ENCODE measurements at places on chromosomes 1 and 21.
A peak's percentile ranks its signal among the peaks of the same experiment; 100 is the strongest.

- DNase-seq: no peak
Observed at GRCh38 chr1:41456847-41457540, 27.5 kb downstream of the EDN2 start.

DNA sequence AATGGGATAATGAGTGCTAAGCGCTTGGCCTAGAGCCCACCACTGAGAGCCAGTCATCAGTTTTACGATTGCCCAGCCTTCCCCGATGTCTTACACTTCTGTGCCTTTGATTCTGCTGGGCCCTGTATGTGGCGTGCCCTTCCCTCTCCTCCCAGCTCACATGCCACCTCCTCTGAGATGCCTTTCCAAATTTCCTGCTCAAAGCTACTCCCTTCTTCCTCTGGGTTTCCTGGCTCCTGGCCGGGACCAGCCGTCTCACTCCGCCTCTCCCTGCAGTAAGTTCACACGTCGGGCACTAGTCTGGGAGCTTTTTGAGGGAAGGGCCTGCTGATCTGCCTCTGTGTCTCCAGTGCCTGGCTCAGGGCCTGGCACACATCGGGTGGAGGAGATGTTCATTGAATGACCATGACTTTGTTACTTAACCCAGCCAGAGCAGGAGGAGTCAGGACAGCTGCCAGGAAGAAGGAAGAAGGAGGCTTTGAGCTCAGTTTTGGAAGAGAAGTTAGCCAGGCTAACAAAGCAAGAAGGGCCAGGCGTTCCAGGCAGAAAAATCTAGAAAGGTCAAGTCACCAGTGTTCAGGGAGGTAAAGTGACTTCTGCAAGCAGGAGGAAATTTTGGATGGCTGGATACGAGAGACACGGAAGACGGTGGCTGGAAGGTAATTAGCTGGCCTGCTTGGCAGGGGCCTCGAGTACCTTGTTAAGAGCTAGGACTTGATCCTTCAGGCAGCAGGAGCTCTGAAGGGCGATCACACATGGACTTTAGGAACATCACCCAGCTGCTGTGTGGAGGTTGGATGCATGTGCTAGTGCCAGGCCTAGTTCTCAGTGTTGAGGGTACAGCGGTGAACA lies 63.6 kb downstream of the EPHB2 start:
- DNase-seq: no peak

DNA sequence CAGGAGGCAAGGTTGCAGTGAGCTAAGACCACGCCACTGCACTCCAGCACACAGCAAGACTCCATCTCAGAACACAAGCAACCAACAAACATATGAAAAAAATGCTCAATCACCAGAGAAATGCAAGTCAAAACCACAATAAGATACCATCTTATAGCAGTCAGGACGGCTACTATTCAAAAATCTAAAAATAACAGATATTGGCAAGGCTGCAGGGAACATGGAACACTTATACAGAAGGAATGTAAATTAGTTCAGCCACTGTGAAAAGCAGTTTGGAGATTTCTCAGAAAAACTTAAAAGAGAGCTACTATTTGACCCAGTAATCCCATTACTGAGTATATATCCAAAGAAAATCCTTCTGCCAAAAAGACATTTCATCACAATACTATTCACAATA lies 27.6 kb upstream of the POGK start:
- DNase-seq: no peak

DNA sequence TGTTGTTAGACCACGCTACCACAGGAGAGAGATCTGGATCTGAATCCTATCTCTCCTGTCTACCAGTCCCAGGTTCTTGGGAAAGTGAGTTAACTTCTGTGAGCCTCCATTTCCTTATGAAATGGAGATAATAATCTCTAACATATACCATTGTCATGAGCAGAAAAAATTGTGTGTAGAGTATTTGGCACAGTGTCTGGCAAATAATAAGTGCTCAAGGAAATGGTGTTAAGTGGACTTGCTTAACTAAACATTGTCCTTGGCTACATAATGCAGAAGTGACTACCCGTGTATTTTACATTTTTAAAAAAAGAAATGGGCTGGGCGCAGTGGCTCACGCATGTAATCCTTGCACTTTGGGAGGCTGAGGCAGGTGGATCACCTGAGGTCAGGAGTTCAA lies 217.4 kb downstream of the KCNH1 start:
- DNase-seq: no peak

GRCh38 chr1:62964141-62964540 lies 180.2 kb downstream of the ATG4C start:
- DNase-seq: no peak

GRCh38 chr1:114024049-114024448 lies 44.8 kb downstream of the OLFML3 start:
- no peak for DNase-seq

DNA sequence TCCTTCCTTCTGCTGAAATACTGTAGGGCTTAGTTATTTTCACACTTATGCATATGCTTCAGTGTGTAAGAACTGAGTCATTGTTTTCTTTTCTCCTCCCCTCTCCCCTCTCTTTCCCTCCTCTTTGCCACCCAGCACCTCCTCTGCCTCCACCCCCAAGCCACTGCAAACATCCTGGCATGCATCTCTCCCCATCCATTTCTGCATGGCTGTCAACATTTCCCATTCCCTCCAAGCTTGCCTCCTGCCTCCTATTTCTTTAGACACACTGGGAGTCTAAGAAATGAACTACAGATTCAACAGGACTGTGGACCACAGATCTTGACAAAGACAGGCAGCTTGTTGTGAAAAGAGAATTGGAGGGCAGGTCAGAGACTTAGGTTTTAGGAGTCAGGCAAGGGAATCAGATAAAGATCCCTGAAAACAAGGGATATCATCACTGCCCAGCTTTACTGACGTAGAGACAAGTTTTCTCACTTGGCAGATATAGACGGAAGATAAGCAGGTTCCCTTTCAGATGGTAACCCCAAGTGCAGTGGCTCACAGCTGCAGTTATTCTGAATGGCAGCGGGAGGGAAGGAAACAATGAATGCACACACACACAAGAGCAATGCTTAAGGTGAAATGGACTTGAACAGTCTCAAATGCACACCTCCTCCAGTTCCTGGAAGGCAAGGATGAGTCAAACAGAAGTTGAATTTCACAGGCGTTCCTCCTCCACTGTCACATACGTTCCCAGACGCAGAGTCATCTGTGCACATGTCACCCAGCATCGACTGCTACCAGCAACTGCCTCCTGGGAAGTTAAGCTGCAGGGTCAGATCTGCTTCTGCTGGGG lies 56.1 kb downstream of the HIVEP3 start:
- DNase-seq: peak; percentile 73

DNA sequence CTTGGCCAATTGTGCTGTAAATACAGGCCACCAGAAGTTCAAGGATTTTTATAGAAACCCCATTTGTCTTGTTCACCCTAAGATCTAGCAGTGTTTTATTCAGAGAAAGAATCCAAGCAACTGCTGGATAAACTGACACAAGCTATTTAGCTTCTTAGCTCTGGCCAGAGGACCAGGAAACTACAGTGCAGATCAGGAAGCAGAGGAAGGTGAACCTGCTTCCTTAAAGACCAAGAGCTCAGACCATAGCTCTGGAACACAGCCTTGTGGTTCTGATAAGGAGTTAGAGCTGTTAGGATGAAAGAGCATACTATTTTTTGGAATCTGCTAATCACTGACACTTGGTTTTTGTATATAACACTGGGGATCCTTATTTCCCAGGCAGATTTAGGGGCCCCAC lies 5.2 kb upstream of the CCDC17 start:
- DNase-seq: no peak

DNA sequence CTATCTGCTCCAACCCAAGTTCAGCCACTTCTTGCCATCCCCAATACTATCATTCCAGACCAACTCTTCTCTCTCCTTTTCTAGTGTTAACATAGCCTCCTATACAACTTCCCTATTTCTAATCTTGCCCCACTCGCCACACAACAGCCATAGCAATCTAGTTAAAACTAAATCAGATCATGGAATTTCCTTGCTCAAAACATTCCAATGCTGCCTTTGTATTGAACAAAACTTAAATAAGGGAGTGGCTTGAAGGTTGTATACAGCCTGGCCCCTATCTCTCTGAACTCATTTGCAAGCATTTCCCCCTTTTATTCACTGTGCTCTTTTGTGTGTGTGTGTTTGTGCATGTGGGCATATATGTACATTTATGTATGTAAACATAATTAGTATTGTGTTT lies 118.1 kb upstream of the SGIP1 start:
- DNase-seq: no peak

- peak; percentile 71 for DNase-seq
Observed at GRCh38 chr1:15417059-15417934, 7.6 kb downstream of the EFHD2 start.
